CD8-positive, alpha-beta memory T cell (primary cell): ENCODE measurements at places on chromosomes 11 and 22. TPM values are rescaled to one million over a fixed set of nuclear protein-coding genes. Genes with fewer than 3 reads are reported as not detected.

- DNase-seq: no peak
- no peak overlapping the region for H3K4me3 ChIP-seq
- no peaks in the 10 kb centered on the region for H3K36me3 ChIP-seq
- no peak overlapping the region for H3K27ac ChIP-seq
- H3K4me1 ChIP-seq: no peaks in the 10 kb centered on the region
Measured at GRCh38 chr11:111352935-111353710, 26.0 kb downstream of the POU2AF1 start.

DNA sequence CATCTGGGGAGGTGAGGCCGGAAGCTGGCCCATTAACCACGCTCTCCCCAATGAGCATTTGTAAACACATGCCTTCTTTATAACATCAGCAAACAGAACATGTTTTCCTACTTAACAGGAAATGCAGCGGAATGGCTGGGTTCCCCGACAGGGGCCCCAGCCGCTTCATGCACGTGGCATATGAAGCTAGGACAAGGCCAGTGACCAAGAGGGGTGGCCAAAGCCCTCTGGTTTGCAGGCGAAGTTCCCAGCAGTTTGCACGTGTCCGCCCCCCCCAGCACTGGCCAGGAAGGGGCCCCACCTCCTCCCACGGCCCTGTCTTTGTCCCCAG lies 38.7 kb upstream of the LINC01488 start:
- H3K27ac ChIP-seq: peak overlapping the region; percentile 51
- no peaks in the 10 kb centered on the region for H3K36me3 ChIP-seq
- DNase-seq: no peak
- H3K27me3 ChIP-seq: no peaks in the 10 kb centered on the region
- H3K4me1 ChIP-seq: peaks cover 6% of the 10 kb centered on the region

DNA sequence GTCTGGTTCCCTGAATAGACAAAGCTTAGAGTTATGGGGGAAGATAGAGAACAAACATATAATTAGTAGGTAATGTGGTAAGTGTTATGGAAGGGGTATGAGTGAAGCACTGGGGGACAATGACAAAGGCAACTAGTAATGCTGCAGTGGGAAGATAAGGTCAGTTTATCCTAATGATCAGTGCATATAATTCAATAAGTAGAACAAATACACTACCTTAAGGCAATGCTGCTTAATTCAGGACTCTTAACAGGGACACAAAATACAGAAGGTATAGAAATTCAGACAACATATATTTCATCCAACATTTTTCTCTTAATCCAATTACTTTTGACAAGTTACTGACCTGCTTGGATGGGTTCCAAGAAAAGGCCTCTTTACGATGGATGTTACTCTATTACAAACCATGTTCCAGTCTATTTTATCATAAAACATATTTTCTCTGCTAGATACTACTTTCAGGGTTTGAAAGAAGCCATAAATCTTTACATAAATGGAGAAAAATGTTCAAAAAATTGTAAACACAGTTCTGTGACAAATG lies 1186.2 kb downstream of the LRRC4C start:
- H3K36me3 ChIP-seq: no peaks in the 10 kb centered on the region
- H3K4me1 ChIP-seq: no peaks in the 10 kb centered on the region
- no peak for DNase-seq
- no peaks in the 10 kb centered on the region for H3K27me3 ChIP-seq

- no peaks in the 10 kb centered on the region for H3K36me3 ChIP-seq
- no peak for DNase-seq
- H3K4me3 ChIP-seq: no peak overlapping the region
- no peaks in the 10 kb centered on the region for H3K4me1 ChIP-seq
Measured at GRCh38 chr22:33579448-33580093, 340.7 kb downstream of the LARGE1 start.

DYNC2H1 gene
- 2.4 TPM for total RNA-seq

OR52I1 gene
- not detected for total RNA-seq

NRGN gene
- 6.4 TPM for total RNA-seq

CSF2RB gene
- 0.13 TPM for total RNA-seq

ZDHHC5 gene
- 83.9 TPM for total RNA-seq

OR5B21 gene
- 0.42 TPM for total RNA-seq
